Dorsolateral prefrontal cortex (tissue), 122 donors: ENCODE measurements at places on chromosomes 2 and 18.

DNA sequence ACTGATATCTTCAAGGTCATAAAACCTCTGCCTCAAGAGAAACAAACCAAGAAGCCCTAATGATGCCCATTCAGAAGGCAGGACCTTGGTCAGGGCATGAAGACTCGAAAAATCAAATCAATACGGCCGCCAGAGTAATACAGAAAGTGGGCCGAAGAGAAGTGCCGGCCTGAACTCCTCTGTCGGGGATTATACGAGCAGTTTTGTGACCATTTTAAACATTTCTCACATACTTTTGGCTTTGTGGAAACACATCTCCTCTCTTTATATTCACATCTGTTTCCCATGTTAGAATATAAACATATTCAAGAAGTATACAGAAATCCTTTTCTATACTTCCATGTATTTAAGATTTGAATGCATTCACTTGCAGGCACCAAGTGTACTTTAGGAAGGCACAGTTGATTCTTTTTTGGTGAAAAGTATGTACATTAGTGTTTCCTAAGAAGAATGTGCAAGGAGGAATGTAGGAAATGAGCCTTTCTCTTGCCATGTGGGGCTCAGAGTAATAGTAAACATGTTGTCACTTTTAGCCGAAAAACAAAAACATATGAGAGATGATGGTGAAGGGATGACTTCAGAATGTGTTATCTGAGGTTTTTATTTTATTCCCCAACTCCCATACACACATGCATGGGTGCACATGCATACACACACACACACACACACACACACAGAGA is 707.9 kb upstream of the ID2 start:
- no peak for DNase-seq

DNA sequence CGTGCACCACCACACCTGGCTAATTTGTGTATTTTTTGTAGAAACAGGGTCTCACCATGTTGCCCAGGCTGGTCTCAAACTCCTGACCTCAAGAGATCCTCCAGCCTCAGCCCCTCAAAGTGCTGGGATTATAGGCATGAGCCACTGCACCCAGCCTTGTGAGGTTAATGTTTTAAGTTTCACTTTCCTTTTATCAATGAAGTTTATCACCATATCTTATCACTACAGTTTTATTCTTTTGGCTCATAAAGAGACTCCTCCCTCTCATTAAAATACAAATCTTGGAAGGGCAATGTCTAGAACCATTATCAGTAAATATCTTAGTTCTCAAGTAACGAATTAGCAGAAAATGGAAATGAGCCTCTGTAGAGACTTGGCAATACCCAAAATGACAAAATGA is 173.8 kb downstream of the BCL11A start:
- no peak for DNase-seq

DNA sequence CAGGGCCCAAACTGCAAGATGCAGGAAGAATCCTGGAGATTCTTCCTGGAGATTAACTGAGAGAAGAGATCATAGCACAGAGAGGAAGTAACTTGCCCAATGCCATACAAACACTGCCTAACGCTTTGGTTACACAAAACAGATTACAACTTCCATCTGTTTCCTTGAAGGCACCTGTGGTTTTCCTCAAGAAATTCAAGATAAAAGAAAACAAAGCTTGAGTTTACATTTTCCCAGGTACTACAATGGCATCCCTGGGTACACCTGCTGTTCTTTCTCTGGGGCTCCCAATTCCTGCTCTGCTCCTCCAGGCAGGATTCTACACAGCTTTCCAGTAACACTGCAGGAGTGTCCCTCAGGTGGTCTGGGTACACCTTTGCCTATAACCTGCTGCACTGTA is 781.9 kb upstream of the ID2 start:
- no peak for DNase-seq

DNA sequence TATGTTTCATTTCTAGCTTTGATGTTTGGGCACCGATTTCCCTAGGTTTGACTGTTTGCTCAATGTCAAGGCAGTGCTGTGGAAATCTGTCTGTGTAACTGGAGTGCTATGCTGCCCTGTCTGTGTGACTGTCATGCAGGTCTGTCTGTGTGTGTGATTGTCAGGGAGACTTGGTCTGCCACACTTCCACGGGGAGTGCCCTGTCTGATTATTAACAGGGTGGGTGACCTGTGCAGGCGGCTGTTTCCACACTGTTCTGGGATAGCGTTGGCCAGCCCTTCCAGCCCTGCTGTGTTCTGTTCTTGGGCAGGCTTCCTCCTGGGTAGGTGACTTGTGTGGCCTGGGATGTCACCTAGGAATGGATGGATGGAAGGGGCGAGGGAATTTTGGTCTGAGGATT is 85.3 kb downstream of the FHOD3 start:
- no peak for DNase-seq

DNA sequence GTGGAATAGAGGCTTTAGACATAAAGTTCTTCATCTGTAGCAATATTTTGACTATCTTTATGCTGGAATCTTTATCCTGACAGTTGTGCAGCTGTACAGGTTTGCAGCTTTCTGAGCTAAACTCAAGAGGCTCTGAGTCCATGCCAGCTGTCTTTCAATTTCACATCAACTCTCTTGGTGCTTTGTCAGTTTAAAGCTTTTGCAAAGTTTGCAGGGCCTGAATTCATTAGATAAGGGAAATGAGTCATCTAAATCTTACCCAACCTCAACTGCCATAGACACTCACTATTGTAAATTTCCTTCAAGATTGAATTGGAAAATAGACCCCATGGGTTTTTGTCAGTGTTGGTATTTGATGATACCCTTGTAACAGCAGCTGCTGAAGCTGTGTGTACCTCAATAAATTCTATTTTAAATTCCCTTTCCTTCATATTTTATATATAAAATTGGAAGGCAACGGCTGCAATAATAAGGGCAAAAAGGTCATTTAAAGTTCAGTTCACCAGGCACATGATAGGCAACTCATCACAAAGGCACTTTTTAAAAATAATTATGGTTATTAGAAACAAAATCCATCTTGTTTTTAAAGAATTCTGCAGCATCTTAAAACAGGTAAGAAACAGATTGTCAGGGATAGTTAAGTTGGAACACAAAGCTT is 169.9 kb upstream of the SLC39A10 start:
- DNase-seq, result no peak

- DNase-seq, result no peak
Measured at GRCh38 chr2:67465623-67466022, 68.5 kb downstream of the ETAA1 start.

GRCh38 chr2:168378960-168379669 is 77.0 kb upstream of the CERS6 start:
- DNase-seq, result no peak

GRCh38 chr18:3147935-3148554 is 71.7 kb downstream of the MYOM1 start:
- DNase-seq, result no peak

DNA sequence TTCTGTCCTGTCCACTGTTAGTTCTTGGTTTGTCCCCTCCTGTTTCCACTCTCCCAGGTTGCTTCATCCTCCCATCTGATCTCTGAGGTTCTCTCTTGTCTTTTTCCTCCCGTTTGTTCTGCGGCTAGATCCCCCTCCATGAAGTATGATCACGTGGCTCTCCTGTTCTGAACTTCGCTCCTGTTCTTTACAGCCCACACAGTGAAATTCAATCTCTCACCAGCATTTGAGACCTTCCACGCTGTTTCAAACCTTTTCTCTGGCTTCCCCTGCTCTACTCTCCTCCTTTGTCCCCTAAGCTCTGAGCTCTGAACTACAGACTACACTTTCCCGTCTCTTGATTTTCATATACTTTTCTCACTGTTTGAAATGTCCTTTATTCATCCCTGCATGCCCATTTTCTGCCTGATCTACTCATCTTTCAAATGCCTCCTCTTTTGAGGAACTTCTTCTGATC is 83.5 kb downstream of the OSBPL6 start:
- no peak for DNase-seq

DNA sequence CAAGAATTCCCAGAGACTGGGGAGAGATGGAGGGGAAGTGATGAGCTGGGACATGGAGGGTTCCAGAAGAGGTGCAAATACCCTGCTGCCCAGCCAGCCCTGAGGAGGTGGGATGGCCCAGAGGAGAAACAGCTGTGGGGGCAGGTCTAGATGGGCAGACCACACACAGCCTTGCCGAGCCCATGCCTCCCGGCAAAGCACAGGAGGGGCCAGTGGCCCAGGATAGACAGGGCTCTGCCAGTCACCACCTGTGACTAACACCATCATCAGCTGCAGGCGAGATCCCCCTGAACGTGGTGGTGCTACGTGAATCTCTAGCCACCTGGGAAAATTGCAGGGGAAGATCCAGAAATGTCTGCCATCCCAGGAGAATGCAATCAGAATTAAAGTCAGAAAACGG is 39.4 kb downstream of the SCTR start:
- DNase-seq, result no peak

DNA sequence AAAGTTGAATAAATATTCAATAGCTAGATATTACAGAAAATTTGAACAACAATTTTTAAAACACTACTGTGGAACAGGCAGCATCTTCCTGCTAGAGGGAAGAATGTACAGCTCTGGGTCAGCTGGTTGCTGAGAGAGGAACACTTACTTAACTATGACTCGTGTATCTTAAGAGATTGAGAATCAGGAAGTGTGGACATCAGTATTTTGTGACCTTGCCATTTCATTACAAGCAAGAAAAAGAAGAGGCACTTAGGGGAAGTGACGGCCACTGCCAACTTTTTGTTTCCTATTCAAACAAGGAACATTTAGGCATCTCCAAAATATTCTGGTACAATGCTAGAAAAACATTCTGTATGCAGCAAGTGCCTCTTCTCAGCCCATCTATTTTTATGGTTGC is 45.9 kb downstream of the ITPRID2 start:
- DNase-seq, result no peak

DNA sequence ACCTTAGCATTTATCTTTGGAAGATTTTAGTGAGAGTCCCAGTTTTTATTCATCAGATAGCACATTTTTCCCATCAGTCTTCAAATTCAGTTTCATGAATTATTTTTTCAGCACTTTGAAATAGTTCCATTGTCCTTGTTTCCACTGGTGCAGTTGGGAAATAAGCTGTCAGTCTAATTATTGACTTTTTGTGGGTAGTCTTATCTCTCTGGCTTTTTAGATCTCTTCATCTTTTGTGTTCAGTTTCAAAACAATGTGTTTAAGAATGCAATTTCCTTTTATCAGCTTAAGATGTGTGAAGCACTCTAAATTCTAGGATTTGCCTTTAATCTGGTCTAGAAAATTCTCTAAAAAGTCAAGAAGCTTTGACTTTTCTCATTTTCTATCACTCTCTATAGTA is 70.5 kb downstream of the GFPT1 start:
- DNase-seq, result no peak

- no peak for DNase-seq
Measured at GRCh38 chr18:63506336-63506646, 29.5 kb downstream of the SERPINB5 start.

GRCh38 chr2:110674620-110675555 is 3.0 kb downstream of the BUB1 start:
- DNase-seq, result no peak

- DNase-seq, result no peak
Measured at GRCh38 chr2:207121784-207122183, 44.0 kb downstream of the KLF7 start.

DNA sequence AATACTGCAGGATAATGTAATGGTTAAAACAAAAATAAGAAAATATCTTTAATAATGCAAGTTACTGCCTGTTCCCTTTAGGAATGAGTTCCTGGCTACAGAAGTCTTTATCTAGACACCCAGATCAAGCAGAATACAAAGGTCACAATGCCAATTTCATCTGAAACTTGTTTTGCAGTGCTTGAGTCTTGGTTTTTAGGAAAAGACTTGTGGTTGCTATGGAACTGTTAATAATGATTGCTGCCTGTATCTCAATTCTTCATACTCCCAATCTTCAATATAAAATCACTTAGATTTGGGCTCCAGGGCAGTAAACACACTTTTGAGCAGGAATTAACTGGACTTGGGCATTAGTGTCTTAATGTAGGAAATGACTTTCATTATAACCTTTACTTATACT is 14.2 kb downstream of the CAVIN2 start:
- DNase-seq, result no peak

DNA sequence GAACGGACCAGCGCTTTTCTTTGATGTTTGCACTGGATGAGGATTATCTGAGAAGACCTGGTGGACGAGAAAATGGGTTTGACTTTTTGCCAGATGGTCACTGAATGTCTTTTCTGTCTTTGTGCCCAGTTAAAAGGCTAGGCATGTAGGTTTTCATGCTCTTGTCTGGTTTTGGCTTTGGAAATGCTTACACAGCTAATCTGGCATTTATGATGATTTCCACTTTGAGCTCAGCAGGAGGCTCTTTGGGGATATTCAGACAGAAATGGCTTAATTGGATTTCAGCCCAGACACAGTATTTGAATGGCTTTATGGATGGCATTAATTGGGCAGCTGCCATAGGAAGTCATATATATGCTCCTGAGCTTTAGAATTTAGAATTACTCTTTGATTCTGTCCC is 59.6 kb downstream of the NCK2 start:
- DNase-seq, result no peak

DNA sequence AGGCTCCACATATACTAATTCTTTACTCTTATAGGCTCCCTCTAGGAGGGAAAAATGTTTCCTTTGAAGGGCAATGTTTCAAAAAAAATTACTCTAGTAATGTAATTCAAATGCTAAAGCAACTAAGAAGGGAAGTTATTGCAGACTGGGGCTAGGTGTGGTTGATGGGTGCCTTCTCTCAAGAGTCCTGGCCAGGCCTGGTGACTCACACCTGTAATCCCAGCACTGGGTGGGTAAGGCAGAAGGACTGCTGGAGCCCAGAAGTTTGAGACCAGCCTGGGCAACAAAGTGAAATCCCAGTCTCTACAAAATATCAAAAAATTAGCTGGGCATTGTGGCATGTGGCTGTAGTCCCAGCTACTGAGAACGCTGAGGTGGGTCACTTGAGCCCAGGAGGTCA is 31.2 kb upstream of the CDKL4 start:
- DNase-seq, result no peak

DNA sequence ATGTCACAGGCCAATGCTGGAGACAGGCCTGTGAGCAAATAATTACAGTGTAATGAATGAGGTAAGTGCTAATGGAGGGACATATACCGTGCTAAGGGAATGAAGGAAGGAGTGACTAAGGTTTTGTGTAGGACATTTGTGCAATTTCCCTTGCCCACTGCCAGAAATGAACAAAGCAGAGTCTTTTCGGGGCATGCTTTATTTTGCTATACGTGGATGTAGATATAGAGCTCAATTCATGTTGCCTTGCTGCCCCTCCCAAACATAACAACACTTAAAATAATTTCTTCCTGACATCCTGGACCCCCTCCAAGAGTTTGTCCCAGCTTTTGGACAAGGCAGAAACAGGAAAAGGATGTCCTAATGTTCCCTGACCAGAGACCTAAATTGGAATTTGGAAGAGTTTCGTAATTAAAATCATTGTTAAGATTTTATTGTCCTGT is 23.7 kb upstream of the CD28 start:
- no peak for DNase-seq

GRCh38 chr2:3553946-3554345 is 4.2 kb downstream of the RNASEH1 start:
- DNase-seq, result no peak

DNA sequence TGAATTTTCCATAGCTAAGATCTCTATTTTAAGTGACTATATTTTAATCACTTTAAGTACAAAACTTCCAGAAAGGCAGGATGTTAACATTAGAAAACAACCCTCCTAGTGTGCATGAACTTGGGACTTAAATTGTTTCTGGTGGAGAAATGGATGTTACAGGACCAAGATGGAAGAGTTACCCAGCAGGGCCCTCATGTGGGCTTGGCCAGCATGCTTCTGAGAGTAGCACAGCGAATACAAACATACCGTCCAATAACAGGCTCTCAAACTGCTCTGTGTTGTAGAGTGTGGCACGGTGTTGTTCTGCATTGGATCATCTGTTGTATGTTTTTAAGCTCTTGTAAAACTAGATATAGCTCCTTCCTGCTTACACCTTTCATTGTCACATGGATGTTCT is 346.1 kb upstream of the SMIM21 start:
- no peak for DNase-seq
